Stimulated activated CD8-positive, alpha-beta memory T cell treated with anti-CD3 and anti-CD28 coated beads, Interleukin-2, amount 100 ng/mL, for 1 hour (primary cell): ENCODE measurements at places on chromosomes 16 and 17.
A peak's percentile ranks its signal among the peaks of the same experiment; 100 is the strongest.

DNA sequence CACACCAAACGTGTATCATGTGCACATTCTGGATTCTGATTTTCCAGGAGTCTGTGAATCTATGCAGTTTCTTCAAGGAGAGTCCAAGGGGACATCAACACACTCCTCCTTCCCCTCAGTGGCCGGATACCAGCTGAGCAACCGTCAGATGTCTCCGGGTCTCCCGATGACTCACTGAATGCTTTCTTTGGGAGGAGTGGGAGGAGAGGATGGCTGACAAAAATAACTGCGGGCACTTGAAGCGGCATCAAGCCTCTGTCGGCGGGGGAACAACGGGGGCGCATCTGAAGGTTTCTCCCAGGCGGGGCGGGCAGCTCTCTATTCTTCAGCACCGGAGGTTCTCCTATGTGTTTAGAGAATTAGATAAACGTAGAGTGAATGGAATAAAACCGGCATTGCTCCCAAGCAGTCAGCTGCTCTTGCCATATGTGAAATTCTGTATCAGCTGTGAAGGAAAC lies 24.6 kb upstream of the LRRC75A start:
- no peak for DNase-seq

DNA sequence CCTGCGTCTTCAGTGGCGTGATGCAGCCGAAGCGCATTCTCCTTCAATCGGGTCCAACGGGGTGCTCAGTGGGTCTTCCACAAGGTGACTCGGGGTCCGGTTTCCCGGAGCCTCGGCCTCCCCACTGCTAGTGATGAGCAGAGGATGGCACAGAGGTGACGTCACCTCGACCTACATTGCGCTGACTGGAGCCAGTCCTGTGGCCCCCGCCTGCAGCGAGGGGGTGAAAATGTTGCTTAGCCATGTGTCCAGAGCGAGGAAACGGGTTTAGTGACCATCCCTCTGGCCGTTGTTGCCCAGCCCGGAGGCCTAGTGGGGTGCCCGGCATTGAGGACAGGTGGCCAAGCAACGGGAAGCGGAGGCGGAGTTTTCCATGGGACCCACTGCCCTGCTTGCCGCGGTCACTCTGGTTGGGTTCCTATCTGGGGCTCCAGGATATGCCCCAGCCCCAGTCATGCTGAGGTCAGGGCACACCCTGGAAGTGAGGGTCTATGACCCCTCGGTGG lies 190.6 kb upstream of the CIBAR2 start:
- DNase-seq, result no peak

- DNase-seq, result no peak
Observed at GRCh38 chr16:19118938-19119431, 5.2 kb downstream of the ITPRIPL2 start.

- DNase-seq, result no peak
Observed at GRCh38 chr17:19897903-19898302, 30.2 kb upstream of the ULK2 start.

GRCh38 chr17:62140836-62141235 lies 75.8 kb upstream of the MED13 start:
- no peak for DNase-seq

DNA sequence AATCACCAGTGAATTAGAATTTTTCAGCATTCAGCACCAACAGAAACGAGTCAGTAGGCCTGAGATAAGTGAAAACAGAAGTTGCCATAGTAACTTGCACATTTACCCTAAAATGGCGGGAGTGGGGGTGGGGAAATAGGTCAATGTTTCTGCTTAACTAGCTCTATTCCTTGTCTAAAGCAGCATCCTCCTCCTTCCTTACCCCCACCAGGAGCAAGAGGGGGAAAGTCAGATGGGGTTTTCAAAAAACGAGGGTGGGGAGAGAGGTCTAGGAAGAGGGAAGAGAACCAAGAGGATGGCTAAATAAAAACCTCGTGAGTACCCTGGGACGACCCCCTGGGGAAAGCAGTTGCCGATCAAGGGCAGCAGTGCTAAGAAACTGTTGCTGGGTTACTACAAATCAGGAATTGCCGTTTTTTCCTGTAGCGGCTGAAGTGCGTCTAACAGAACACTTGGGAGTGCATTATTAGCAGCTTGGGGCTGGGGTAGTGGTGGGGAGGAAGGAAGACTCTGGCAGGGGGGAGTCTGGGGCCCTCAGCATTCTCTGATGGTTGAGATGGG lies 34.4 kb upstream of the MNT start:
- no peak for DNase-seq

GRCh38 chr17:82021107-82021899 lies 1.4 kb downstream of the CENPX start:
- DNase-seq, result no peak

- DNase-seq, result no peak
Observed at GRCh38 chr17:76462556-76463290, 4.7 kb upstream of the AANAT start.

DNA sequence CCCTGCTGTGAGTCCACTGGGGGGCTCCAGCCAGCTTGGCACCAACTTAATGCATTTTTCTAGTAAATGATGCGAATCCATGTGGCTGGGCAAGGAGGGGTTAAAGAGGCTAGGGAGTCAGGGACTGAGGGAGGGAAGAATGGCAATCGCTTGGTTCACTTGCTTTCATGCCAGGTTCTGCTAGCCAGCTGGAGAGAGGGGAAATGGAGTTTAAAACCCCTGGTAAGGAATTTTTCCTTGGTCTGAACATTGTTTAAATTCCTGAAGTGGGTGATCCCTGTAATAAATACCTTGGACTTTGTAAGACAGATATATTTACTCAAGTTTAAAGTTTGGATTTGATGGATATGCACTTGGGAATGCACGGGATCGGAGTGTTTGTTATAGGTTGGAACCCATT lies 22.8 kb downstream of the ANKFN1 start:
- DNase-seq, result no peak

GRCh38 chr16:57184887-57185445 lies 873 bp downstream of the PSME3IP1 start:
- DNase-seq, result no peak

- DNase-seq, result no peak
Observed at GRCh38 chr16:66069587-66069986, 296.9 kb upstream of the CDH5 start.

- DNase-seq, result no peak
Observed at GRCh38 chr17:34248511-34249024, 6.5 kb upstream of the CCL2 start.

DNA sequence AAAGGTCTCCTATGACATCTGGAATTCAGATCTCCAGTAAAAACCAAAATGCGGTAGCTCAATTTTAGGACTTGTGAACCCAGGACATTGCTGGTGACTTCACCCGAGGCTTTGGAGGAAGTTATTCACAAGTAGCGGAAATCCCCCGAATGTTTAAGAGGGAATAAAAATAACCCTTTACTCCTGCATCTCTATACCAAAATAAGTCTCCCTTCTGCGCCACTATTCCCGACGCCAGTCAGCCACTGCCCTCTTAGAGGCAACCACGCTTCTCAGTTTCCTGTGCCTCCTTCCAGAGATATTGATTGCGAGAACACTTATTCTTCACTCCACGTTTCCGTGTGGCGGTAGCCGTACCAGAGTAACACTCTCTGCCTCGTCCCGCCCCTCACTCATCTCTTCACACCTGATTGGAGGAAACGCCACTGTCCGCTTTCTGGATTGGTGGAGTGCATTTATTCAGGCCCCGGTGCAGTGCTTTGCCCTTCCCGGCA lies 27.4 kb downstream of the EMP2 start:
- peak; percentile 4 for DNase-seq

DNA sequence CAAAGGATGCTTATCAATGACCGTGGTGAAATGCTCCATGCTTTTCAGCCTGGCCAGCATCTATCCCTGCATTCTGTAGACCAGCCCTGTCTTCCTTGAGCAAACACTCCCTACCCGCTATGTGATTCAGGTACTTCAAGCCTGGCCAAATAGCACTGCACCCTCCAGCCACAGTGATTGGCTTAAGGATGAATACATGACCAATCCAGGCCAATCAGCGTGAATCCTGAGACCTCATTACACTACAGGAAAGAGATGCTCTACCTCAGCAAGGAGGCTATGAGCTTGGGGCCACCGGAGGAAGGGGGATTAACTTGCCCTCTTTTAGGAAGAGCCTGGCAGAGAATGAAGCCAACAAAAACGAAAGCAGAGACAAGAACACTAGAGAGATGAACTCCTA lies 162.5 kb downstream of the ZNF423 start:
- no peak for DNase-seq

- no peak for DNase-seq
Observed at GRCh38 chr17:17824119-17824782, 12.5 kb downstream of the SREBF1 start.

DNA sequence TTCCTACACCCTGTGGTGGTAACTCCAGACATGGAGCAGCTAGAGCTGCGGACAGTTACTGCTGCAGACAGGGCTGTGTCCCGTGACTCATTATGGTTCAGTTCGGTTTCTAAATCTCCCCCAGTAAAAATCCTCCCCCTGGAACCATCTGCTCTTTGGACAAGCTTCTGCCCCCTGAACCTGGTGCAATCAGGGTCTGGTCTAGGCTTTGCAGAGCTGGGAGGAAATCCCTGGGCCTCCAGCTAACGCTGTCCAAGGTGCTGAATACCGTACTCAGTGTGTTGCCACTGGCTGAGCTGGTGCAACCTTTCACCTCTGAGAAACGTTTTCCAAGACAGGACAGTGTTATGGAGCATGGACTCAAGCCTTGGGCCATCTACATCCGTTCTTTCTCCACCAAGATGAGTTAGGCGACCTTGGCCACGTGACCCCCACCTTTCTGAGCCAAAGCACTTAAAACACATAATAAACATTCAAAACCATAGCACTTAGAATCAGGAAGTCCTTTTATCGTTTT lies 142.0 kb downstream of the CPPED1 start:
- DNase-seq, result no peak

GRCh38 chr17:62090868-62091267 lies 25.8 kb upstream of the MED13 start:
- no peak for DNase-seq

DNA sequence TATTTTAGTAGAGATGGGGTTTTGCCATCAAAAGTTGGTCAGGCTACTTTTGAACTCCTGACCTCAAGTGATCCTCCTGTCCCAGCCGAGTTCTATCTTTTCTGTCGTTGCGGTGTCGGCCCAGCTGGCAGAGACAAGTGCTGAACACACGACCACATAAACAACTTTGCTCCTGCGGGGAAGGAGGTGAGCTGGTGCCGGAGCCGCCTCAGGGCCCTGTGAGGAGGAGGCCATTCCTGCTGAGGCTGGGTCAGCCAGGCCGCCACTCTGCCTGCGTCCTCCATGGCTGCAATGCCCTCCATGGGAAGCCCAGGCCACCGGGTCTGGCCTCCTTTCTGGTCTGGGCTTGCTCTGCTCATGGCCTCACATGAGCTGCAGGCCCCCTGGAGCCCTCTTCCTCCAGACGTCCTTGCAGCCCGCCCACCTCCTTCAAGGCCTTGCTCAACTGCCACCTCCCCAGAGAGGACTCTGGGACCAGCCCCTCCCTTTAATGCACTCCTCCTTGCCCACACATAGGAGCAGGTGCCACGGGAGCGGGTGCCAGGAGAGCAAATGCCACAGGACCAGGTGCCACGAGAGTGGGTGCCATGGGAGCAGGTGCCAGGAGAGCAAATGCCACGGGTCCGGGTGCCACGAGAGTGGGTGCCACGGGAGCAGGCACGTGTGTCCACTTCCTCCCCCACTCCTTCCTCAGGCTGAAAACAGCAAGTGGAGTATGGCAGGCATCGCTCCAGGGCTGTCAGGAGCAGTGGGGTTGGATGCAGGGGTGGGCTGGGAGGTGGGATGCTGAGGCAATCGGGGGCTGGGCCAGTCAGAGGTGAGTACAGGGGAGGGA lies 28.4 kb upstream of the CBFA2T3 start:
- DNase-seq, result no peak

GRCh38 chr16:78271981-78272380 lies 172.5 kb downstream of the WWOX start:
- DNase-seq, result no peak

DNA sequence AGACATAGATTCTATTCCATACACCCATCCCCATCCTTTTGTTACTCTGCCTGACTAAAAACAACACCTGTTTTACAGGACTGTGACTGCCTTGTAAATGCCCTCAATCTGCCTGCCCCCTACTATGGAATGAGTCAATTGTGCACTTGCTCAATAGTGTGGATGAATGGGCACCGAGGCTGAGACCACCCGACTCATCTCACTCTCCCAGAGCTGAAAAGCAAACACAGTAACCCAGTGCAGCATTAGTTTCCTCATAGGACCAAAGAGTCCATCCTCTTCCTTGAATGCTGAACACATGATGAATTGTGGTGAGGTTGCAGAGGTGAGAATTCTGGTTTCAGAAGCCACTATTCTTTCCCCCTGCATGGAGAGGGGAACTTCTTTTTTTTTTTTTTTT lies 233.7 kb downstream of the ZFHX3 start:
- DNase-seq, result no peak

GRCh38 chr17:2151358-2152033 lies 96.6 kb downstream of the HIC1 start:
- DNase-seq, result no peak

- DNase-seq, result no peak
Observed at GRCh38 chr16:12348733-12349704, 372.5 kb downstream of the SNX29 start.

GRCh38 chr16:12054868-12055267 lies 78.3 kb downstream of the SNX29 start:
- DNase-seq, result no peak

GRCh38 chr17:10793816-10794215 lies 10.1 kb downstream of the TMEM238L start:
- no peak for DNase-seq

DNA sequence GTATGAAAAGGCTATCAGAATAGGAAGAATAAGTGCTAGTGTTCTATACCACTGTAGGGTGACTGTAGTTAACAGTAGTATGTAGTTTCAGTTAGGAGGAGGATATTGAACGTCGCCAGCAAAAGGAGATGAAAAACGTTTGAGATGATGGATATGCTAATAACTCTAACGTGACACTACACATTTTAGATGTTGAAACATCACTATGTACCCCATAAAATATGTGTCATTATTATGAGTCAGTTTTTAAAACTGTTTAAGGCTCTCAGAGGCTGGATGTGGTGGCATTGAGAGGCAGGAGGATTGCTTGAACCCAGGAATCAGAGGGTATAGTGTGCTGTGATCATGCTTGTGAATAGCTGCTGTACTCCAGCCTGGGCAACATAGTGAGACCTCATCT lies 31.8 kb downstream of the UBN1 start:
- no peak for DNase-seq
